Stimulated activated CD4-positive, alpha-beta T cell treated with anti-CD3 and anti-CD28 coated beads, Interleukin-15, amount 100 ng/mL, for 24 hours (primary cell): ENCODE measurements at places on chromosomes 11 and 22.

DNA sequence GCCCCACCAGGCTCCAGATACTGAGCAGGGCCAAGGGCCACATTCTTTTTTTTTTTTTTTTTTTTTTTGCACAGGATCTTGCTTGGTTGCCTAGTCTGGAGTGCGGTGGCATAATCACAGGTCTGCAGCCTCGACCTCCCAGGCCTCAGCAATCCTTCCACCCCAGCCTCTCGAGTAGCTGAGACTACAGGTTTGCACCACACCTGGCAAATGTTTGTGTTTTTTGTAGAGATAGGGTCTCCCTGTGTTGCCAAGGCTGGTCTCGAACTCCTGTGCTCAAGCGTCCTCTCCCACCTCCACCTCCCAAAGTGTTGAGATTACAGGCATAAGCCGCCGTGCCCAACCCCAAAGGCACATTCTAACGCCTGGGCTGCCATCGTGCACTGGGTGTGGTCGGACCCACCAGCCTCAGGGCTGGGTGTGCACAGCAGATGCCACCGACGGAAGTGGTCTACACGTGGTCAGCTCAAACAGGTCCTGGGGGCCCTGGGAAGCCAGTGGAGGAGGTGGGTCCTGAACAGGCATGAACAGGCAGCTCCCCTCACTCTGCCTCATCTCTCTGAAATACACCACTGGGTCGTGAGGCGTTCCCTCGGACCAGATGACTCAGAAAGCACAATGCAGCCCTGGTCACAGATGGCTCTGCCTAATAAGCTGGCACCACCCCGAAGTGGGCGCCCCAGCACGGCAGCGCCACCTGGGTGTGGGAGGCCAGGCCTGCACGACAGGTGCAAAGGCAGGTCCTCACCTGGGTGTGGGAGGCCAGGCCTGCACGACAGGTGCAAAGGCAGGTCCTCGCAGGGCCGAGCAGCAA, 5.1 kb upstream of the B4GALNT4 start:
- peak; percentile 63 for DNase-seq

DNA sequence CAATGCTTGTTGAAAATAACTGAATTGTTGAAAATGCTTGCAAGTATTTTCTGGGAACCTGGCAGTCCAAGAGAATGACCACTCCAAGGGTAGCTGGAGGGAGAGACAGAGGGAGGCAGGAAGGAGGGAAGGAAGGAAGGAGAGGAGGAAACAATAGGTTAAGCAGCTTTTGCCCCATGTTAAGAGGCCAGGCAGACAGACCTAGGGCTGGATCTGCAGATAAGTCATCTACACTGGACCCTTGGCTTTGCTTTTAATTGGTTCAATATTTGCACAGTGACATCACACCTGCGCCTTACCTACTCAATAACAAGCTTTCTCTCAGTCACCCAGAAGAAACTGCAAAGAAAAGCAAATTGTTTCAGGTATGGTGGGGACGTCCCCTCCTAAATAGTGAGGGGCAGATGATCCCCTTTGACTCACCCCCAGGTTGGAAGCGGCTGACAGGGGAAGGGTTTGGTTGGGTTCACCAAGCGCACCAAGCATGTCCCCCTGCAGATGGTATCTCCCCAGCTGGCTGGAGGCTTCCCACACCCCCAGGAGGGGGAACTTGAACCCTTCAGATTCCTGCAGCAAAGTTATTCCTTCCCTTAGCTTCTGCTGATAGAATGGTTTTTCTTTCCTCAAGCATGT, 24.3 kb downstream of the MYH9 start:
- no peak for DNase-seq

DNA sequence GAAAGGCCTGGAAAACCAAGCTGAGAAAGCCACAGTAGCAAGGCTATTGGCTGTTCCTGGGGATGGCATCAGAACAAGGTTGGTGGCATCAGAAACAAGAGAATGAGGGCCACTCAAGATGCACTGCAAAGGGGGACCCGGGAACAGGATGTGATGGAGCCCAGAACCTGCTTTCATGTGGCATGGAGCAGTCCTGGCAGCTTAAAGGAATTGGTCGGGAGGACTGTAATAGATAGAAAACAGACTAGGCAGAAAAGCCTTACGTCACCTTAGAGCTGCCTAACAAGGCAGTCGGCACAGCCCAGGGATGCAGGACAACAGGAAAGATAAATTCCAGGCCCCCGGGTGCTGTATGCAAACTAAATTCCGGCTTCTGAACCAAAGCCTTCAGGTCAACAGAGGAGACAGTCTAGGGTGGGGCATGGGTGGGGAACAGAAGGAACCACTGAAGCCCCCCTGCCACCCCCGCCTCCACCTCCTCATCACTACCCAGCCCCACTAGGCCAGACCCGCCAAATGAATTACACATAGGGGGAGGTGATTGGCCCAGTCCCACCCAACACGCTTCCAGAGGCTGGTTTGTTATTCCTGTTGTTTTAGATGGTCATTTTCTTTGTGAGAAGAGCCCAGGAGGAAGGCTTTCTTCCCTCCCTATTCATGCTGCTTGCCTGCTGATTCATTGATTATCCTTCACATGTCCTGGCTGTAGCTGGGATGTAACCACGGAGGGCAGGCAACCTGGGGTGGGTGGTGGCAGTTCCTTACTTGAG, 25.7 kb upstream of the LRRC55 start:
- DNase-seq = no peak

GRCh38 chr11:34394771-34395300, 37.0 kb upstream of the ABTB2 start:
- no peak for DNase-seq

DNA sequence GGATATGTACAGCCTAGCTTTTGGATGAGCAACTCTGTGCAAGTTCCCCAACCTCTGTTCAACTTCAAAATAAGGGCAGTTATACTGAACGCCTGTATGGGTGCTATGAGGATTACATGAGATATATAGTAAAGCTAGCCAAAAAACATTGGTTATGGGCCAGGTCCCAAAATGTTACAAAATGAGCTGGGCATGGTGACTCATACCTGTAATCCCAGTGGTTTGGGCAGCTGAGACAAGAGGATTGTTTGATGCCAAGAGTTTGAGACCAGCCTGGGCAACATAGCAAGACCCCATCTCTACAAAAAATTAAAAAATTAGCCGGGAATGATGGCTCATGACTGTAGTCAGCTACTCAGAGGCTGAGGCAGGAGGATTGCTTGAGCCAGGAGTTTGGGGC, 118.4 kb downstream of the TEAD1 start:
- no peak for DNase-seq

DNA sequence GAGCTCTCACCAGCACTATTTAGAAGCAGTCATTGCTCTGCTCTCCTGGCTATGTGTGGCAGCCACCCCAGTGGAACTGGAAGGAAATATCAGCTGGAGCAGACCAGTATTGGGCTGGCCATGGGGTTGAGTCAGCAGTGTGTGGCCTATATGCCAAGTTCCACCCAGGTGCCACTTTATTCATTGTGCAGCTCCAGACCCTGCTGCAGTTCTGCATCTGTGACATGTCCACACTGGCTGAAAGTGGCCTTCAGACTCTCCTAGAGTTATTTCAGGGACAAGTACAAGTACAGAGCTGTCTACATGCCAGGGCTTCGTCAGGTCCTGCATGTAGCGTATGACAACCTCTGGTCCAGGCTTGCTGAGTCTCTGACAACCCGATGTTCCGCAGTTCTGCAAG, 55.2 kb downstream of the CABIN1 start:
- no peak for DNase-seq
